Activated CD4-positive, alpha-beta T cell treated with anti-CD3 and anti-CD28 coated beads, Interleukin-2, amount 50 U/mL, for 4 hours (primary cell): ENCODE measurements at places on chromosomes 4 and X.

- no peak for DNase-seq
Measured at GRCh38 chr4:88027611-88028608, 20.5 kb downstream of the PKD2 start.

DNA sequence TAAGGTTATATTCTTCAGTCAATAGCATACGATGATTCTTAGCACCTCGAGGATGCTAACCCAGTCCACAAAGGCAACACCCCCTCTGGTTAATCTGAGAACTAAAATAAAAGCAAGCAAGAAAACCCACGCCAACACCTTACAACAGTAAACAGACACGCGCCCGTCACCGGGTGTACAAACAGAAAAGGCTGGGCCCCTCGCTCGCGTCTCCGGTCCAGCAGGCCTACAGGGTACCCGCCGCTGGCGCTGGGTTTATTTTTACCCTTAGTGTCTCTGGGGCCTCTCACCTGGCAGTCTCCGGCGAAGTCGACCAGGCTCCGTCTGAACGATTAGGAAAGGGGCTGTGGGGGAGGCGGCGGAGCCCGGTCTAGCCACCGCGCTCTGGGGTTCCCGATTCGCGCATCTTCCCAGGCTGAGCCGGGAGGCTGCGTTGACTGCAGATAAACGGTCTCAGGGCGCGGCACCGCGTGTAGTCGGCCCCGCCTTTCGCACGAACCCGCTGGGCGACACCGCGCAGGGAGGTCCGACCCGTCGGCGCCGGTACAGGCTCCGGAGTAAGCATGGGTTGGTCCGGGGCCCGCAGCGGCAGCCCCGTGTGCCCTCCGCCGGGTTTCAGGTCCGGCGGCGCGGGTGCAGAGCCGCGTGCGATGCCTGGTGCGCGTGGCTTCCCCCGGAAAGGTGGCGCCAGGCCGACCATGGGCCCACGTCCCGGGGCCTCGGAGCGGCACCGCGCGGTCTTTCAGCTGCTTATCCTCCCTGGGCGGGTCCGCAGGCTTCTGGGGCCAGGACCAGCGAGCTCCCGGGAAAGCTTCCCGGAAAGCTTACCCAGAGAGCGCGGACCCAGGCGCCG, 441 bp downstream of the SLC9B2 start:
- DNase-seq = peak; percentile 66

DNA sequence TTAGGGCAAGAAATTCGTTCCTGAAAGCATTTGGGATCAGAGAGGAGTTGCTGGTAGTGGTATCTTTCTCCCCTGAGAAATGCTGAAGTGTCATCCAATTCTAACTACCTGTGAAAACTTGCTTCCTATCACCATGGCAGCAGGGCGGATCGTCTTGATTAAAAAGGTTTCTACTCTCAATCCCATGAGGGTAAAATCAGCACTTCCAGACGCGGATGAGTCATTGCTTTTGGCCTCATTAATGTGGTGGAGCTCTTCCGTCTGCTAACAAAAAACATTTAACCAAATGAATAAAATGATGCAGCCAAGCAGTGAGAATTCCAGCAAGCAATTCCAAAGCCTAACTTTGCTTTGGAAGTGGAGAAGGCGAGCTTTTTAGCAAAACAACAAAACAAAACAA, 325.6 kb downstream of the CAMK2D start:
- DNase-seq = peak; percentile 4

DNA sequence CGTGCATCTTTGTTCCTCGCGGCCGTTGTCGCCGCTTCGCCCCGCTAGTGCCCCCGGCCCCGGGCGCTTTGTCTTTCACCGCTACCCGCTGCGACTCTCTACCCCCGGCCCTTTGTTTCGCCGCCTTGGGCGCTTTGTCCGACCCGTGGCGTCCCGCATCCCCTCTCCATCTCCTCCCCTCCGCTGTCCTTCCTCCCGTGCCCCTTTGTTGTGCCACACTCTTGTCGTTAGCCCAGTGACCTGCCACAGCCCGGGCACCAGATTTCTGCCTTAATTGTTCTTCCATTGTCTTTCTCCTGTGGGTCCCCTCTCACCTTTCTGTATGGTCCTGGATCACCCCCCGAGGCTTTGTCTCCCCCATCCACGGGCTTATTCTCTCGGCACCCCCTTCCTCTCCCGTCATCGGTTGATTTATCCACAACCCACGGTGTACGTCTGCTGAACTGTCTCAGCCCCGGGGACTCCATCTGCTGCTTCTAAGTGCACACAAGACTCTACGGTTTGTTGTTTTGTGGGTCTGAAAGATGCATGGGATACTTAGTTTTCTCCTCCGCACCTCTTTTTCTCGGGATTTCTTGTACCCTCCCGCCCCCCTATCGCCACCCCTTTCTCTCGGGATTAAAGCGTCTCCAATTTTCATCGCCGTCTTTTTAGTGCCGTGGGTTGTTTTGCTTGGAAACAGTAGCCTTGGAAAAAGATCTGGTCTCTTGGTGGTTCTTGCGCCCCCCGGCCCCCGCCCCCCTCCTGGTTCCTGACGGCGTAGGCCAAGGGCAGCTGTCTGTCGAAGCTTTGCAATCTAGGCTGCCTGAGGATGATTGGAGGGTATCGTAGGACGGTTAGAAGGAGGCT, 783 bp downstream of the RBPJ start:
- DNase-seq = peak; percentile 36

DNA sequence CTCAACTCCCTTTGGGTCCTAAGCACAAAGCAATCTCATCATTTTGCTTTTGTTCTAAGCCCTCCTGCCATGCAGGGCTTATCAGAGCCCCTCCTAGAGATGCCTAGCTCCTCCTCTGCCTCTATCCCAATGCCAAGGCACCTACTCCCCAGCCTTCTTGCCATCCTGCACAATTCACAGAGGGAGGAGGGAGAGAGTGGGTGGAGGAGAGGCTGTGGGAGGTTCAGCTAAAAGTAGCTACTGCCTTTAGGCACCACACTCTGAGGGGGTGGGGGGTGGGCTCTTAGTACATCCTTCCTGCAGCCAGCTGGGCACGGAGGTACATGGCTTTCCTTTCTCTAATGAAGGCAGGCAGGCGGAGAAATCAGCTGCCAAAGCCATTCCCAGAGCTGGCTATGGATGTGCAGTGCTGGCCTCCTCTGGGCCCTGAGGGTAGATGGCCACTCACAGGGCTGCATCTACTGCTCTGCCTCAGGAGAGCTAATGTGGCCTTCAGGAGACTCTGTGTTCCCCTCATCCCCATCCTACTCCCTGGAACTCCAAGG, 40.1 kb downstream of the ARHGEF9 start:
- no peak for DNase-seq

DNA sequence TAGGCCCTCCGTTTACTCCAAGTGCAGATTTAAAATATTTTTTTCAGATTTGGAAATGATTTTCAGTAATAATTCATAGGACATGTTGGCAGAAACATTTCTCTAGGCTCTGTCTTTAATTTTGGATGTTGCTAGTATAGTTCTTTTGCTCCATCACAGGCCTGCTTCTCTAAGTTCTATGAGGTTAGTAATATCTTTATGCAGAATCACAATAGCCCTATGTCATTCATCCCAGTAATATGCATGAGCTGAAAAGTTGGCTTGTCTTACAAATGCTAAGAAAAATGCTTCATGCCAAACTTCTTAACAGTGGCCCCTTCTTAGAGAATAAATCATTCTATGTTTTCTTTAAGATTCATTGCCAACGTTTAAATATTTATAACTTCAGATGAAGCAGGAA, 148.3 kb upstream of the TLL1 start:
- no peak for DNase-seq

- DNase-seq = no peak
Measured at GRCh38 chrX:14027511-14028019, 2.1 kb downstream of the GEMIN8 start.

DNA sequence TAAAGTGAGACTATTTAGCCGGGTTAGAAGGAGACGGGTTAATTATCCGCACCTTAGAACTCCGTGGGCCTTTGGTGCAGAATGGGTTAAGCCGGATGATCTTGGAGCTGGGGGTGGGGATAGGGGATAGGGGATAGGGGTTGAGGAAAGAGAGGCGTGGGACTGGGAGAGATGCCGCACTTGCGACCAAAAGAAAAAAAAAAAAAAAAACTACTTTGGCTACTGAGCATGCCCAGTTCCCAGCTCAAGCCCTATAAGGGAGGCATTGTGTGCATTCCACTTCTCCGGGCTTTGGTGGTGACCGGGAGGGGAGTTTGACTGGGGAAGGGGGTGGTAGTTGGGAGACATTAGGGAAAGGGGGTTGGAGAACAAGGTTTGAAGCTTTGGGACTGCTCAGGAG, at the start of gene SLITRK4:
SLITRK4 (minus strand) TSS at position 187 of the 400 bp plus-strand sequence. CDS start 4,993 bp downstream, outside the sequence.
- DNase-seq = no peak

- no peak for DNase-seq
Measured at GRCh38 chr4:39770471-39770870, 72.5 kb downstream of the UBE2K start.

DNA sequence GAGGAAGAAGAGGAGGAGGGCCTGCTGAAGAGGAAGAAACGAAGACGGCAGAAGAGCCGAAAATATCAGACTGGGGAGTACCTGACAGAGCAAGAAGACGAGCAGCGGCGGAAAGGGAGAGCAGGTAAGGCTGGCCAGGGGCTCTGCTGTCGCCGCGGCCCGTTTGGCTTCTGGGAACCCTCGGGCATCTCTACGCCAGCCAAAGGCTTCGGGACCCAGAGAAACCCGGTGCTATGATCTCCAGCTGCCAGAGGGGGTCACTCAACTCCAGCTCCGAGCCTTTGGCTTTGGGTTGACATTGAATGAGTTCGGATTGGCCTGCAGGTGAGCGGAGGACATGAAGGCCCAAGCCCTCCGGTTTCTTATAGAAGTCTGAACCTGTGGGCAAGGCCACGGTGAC, 42.8 kb downstream of the BCORL1 start:
- no peak for DNase-seq

GRCh38 chrX:130975947-130976346, 72.9 kb upstream of the ENOX2 start:
- peak; percentile 2 for DNase-seq

DNA sequence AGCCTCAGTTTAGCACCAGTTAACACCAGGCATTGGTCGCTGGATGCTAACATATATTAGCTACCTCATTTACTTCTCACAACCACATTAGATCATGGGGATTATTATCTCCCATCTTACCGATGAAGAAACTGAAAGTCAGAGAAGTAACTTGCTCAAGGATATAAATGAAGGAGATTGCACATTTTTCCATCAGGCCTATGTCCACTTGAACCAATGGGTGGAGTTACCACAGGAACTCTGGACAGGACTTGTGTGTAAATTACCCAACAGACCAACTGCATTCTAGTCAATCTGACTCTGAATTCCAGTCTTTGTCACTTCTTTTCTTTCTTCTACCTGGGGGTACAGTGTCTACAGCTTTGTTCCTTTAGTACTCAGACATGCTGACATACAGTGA, 1.8 kb downstream of the LNX1 start:
- no peak for DNase-seq

- no peak for DNase-seq
Measured at GRCh38 chrX:21412029-21412428, 37.8 kb downstream of the CNKSR2 start.

GRCh38 chr4:55087009-55087912, 38.1 kb downstream of the KDR start:
- DNase-seq = no peak

- peak; percentile 17 for DNase-seq
Measured at GRCh38 chr4:42865572-42866189, 26.8 kb upstream of the GRXCR1 start.

GRCh38 chr4:156983366-156983765, 11.8 kb upstream of the PDGFC start:
- no peak for DNase-seq

GRCh38 chrX:7447801-7448499, 300.0 kb upstream of the PUDP start:
- no peak for DNase-seq

- no peak for DNase-seq
Measured at GRCh38 chr4:164204434-164204833, 549.5 kb upstream of the SMIM31 start.
